ENCODE measurements at places on chromosomes 11 and 22. TPM values are rescaled to one million over a fixed set of nuclear protein-coding genes. Genes with fewer than 3 reads are reported as not detected.

HEPHL1 gene
- not detected for total RNA-seq

C11orf65 gene
- total RNA-seq, result 0.21 TPM

ANGPTL5 gene
- not detected for total RNA-seq

- H3K4me3 ChIP-seq, result no peak overlapping the region
- no peak overlapping the region for H3K27ac ChIP-seq
- peaks cover 2% of the 10 kb centered on the region for H3K36me3 ChIP-seq
- no peaks in the 10 kb centered on the region for H3K27me3 ChIP-seq
Observed at GRCh38 chr11:119782739-119783072, 53.7 kb upstream of the NECTIN1 start.

DNA sequence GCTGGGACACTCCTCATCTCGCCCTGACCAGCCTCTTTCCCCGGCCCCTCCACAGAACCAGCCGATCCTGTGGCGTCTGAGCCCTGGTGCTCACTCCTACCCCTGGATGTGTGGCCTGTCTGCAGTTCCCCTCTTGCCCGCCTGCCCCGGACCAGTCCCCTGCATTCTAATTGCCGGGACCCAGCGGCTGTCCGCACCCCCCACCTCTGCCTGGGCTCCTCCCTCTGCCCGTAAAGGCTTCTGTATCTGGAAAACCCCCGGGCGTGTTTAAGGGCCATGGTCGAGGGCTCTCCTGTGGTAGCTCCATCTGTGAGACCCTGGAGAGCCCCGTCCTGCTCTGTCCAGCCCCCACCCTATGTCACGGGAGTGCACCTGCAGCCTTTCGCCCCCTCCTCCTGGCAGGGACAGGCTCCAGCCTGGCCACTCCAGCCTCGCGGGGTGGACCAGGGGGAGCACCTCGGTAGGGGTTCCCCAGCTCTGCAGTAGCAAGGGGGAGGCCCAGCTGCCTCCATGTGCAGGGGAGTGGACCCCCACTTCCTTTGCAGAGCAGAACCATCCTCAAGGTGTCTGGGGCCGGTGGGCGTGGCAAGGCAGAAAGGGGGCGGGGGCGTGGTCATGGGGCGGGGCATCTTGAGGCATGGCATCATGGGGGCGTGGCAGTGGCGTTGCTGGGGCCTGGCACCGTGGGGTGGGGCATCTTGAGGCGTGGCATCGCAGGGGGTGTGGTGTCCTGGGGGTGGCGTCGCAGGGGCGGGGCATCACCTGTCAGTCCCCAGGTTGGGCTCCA, 430.4 kb downstream of the TBC1D22A start:
- no peaks in the 10 kb centered on the region for H3K27me3 ChIP-seq
- no peak overlapping the region for H3K4me3 ChIP-seq
- H3K27ac ChIP-seq, result no peak overlapping the region
- no peaks in the 10 kb centered on the region for H3K4me1 ChIP-seq

DNA sequence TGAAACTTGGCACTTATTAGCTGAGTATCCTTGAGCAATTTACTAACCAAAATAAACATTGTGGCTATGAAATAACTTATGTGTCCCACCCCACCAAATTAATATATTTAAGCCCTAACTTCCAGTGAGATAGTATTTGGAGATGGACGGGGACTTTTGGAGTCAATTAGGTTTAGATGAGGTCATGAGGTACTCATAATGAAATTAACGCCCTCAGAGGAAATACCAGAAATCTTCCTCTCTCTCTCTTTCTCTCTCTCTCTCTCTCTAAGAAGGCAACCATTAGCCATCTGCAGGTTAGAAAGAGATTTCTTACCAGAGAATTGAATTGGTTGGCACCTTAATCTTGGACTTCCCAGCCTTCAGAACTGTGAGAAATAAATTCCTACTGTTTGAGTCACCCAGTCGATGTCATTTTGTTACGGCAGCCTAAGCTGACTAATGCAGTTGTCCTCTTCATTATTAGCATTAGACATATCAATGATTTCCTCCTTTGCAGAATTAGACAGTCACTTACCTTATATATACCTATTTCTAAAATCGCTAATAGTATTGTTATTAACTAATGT, 1284.0 kb downstream of the FAM181B start:
- H3K27ac ChIP-seq, result no peak overlapping the region
- H3K4me1 ChIP-seq, result no peaks in the 10 kb centered on the region

DNA sequence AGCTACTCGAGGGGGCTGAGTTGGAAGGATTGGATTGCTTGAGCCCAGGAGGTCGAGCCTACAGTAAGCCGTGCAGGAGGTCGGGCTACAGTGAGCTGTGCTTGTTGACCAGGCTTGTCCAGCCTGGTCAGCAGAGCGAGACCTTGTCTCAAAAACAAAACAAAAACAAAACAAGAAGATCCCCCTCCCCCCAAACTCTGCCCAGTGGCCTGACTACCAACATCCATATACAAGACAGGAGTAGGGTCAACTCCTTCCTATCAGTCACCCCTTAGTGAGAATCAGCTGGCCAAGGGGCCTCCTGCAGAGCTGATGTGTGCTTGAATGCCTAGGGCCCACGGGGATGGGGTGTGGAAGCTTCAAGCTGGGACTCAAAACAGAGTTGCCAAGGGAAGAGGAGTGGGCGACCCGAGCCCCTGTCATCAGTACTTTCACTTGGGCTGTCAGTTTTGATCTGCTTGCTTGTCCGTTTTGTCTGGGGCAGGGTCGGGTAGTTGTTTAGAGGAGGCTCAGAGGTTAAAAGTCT, 942 bp upstream of the TSPAN18 start:
- peak overlapping the region; percentile 67 for H3K4me3 ChIP-seq
- peaks cover 3% of the 10 kb centered on the region for H3K27me3 ChIP-seq
- DNase-seq, result no peak
- no peak overlapping the region for H3K27ac ChIP-seq

- H3K4me1 ChIP-seq, result no peaks in the 10 kb centered on the region
- no peak overlapping the region for H3K27ac ChIP-seq
- no peak overlapping the region for H3K4me3 ChIP-seq
- DNase-seq, result no peak
- no peaks in the 10 kb centered on the region for H3K36me3 ChIP-seq
Observed at GRCh38 chr11:93974759-93975158, 46.4 kb upstream of the HEPHL1 start.

DNA sequence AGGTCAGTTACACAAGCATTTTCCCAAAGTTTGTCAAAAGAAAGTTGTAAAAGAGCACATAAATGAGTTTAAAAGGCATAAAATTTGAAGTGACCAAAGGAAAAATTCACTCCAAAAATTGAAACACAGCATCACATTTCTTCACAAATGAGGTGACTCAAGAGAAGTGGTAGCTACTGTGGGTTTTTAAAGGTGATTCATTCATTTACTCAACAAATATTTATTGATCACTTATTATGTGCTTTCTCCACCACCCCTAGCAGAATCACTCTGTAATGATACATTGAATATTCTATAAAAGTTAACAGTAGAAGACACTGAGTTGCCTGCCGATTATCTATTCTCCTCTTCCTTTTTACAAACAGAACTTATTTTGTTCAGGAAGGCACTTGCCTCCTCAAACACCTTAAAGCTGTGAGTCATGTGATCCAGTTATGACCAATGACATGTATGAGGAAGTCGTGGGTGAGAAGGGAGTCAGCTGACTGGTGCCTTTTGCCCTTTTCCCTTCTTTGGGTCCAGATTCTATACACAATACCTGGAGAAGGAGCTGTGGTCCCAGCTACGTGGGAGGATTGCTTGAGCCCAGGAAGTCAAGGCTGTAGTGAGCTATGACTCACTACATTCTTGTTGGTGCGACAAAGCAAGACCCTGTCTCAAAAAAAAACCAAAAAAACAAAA, 67.7 kb upstream of the CLNS1A start:
- no peak overlapping the region for H3K27ac ChIP-seq
- 0 out of 2 replicates have a peak, but pooled peaks cover 5% of the 10 kb centered on the region for H3K4me1 ChIP-seq
- no peak for DNase-seq
- no peak overlapping the region for H3K4me3 ChIP-seq
- H3K36me3 ChIP-seq, result peaks cover 8% of the 10 kb centered on the region

- H3K36me3 ChIP-seq, result no peaks in the 10 kb centered on the region
- no peak overlapping the region for H3K27ac ChIP-seq
- H3K4me1 ChIP-seq, result no peaks in the 10 kb centered on the region
- DNase-seq, result no peak
Observed at GRCh38 chr11:79314906-79315689, 125.7 kb downstream of the TENM4 start.

- no peak overlapping the region for H3K27ac ChIP-seq
- no peaks in the 10 kb centered on the region for H3K36me3 ChIP-seq
- no peak for DNase-seq
Observed at GRCh38 chr11:64025205-64025604, 10.5 kb upstream of the FLRT1 start.
